Epithelial cell of proximal tubule (primary cell): ENCODE measurements at places on chromosomes 5 and 9. TPM values are rescaled to one million over a fixed set of nuclear protein-coding genes. Genes with fewer than 3 reads are reported as not detected.

The SPATA31A1 gene
- not detected in 2 replicates for total RNA-seq

DNA sequence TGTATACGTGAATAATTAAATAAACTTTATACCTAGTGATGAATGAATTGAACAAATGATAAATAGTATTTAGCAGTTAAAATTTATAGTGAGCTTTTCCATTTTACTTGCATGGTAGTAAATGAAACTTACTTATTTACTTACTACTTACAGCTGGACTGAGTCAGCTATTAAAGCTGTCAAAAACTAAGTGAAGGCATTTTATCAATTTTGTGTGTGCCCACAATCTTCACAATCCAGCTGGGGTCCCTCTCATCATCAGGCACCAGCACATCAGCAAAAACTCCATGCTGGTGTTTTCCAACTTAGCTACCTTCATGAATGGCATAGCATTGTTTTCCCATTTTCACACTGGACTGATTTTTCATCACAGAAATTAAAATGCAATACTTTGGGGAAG lies 81.1 kb downstream of the SAXO1 start:
- no peak for DNase-seq

DNA sequence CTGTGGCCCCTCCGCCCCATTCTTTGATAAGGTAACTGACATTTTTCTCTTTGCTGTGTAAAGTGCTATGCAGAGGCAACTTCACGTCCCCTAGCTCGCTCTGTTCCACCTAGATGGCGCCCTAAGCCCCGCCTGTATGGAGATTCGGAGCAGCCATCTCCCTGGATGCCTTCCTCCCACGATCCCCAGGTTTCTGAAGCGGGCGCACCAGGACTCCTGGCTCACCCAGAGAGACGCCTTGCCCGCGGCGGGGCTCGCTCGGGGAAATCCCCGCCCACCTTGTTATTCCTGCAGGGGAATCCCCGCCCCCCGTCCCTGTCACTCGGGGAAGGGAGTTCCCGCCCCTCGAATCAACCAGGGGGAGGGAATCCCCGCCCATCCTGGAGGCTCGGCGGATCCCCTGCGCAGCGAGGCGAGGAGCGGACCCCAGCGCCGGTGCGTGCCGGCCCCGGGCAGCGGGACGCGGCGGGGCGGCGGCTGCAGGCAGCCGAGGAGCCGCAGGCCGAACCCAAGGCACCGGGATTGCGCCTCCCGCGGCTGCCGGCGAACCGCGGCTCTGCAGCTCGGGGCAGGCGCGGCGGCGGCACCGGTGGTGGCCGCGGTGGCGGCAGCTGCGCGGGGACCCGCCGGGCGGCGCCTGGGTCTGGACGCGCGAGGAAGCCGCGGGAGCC lies at the start of gene PDZD2:
TSS of gene PDZD2 (plus strand) at position 384 of the 671 bp plus-strand sequence.
- no peak for DNase-seq

GRCh38 chr5:43497311-43498104 lies 13.8 kb upstream of the TMEM267 start:
- no peak for DNase-seq

DNA sequence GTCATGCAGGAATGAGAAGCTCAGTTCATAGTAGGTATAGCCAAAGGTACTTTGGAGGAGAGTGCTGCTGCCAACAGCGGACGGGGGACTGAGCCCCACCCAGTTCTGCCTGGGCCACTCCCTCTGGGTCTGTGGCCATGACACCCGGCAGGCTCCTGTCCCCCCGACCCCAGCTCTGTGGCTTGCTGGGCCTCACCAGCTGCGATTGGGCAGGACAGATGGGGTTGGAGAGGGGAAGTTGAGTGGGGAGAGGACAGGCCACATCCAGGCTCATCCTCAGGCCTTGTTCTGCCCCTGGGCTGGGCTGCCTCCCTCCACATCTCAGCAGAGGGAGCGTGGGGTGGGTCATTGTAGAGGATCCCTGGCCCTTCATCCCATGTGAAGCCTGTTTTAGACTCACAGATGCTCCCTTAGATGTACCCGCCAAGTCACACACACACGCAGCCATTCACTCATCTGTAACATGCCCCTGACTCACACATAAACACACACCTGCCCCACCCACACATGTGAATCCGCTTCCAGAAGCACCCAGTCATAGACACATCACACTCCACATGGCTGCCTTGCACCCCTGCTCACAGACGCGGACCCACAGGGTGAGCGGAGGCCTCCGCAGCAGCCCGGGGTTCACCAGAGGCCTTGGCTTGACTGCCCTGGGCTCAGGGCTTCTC lies 48.8 kb downstream of the NTNG2 start:
- DNase-seq = peak; percentile 51

The DMGDH gene
- 0.80 and 1.9 TPM in 2 replicates for total RNA-seq

- DNase-seq = no peak
Measured at GRCh38 chr9:37620396-37620795, 28.0 kb upstream of the TOMM5 start.

DNA sequence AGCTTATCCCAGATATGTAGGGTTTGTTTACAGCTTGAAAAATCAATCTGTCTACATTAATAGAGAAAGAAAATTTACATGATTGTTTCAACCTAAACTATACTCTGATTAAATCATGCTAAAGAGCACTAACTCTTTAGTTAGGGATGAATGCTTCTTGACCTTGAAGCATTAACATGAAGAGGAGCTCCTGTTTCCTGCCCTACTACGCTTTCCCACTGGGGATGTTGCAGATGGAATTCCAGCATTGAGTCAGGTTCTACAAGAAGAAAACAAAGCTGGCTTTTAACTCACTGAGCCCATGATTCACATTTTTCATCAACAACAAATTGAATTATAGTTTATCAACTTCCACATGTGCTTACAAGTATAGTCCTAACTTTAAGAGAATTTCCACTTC lies 471.3 kb downstream of the TMEM232 start:
- DNase-seq = no peak

DNA sequence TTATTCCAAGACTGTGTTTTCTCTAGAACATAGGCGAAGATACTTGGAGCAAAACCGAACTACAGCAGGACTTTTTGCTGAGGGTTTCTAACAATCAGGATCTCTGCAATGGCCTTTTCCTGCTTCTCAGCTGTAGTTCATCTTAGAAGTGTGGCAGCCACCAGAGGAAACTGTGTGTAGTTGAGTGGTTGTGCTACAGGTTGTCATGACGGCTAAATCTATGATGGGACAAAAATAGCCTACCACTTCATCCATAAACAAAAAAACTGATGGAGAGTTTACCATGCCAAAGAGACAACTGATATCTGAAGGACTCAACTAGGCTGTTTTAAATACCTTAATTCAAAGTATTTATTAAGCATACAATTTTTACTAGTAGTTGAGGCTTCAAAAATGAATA lies 28.2 kb upstream of the DMAC1 start:
- no peak for DNase-seq
